ENCODE measurements at places on chromosomes 16 and 17.
A peak's percentile ranks its signal among the peaks of the same experiment; 100 is the strongest.

- peak; percentile 75 for DNase-seq
Observed at GRCh38 chr16:8962393-8963009, 1.2 kb downstream of the USP7 start.

- no peak for DNase-seq
Observed at GRCh38 chr16:10765772-10766171, 22.1 kb downstream of the NUBP1 start.

- no peak for DNase-seq
Observed at GRCh38 chr16:81843243-81843582, 64.1 kb downstream of the PLCG2 start.

GRCh38 chr17:34375426-34375997 is 12.5 kb upstream of the CCL1 start:
- DNase-seq, result no peak

DNA sequence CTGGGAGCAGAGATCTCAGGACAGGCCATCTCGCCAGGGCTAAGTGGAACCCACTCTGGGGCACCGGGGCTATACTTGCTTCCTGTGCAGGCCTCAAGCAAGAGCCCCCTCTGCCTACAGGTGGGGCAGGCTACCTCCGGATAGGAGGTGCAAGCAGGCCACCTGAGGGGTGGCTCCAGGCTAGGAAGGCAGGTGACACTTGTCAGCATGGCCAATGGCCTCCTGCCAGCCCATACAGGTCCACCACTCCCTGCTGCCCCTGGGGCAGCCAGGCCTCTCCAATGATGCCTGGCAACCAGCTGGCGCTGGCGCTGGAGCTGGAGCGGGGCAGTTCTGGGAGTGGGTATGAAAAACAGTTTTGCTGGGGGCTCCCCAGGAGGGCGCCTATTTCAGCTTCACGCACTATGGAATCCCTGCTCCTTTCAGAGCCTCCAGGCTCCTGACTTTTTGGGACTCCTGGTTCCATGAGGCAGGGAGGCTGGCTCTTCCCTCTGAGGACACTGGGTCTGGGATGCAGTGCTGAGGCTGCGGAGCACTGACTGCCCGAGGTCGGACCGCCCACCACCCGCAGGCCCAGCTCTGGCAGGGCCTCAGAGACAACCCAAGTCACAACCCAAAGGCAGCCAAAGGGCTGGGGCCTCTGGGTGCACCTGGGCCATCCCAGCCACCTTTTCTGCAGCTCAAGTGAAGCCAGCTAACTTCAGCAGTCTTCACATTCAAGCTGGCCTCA is 8.4 kb upstream of the SREBF1 start:
- no peak for DNase-seq

DNA sequence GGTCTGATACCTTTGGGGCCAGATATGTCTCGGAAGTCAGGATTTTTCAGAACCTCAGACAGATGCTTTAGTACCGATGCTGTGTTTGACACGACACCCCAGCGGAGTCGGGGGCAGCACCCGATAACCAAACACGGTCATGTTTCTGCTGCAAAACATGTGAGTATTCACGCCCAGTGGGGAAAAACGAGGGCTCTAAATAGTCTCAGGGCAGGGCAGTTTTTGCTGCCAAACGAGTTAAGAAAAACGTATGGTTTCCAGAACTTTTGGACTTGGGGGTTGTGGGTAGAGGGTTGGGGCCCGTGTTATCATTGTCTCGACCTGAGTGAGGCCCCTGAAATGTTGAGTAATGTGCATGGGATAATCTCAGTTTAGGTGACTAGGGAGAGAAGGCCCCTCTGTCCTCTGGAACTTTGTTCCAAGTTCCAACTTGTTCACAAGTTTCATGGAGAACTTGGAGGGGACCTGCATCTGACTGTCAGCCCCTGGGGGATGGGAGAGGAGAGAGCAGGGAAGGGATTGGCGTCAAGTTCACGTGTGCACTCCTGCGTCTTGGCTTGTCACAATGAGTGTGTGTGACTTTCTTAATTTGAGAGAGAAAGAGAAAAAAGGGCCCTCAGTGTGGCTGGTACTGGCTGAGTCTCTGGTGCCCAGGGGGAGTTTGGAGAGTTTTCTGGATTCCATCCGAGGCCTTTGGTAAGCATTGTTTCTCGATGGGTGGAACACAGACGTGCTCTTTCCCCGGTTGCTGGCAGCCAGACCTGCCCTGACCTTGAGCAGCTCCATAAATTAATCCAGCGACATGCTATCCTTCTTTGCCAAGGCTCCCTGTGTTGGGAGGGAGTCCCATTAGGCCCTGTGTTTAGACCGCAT is 83.9 kb upstream of the CIBAR2 start:
- no peak for DNase-seq

- no peak for DNase-seq
Observed at GRCh38 chr16:56629531-56629930, 2.9 kb upstream of the MT1M start.

DNA sequence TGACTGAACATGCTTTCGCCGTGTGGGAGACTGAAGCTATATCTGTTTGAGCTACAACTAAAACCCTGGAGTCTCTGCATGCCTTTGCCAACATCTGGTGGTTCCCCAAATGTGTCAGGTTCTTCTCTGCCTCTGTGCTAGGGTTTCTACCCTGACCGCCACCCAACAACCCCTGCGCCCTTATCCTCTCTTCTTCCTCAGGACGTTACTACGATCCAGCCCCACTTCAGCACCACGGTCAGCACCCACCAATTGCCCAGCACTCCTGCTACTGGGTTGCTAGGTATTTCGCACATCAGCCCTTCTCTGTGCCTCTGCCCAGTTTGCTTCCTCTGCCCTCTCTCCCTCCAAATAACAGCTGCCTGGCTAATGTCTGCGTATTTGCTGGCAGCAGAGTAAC is 106.3 kb upstream of the HSBP1 start:
- no peak for DNase-seq

DNA sequence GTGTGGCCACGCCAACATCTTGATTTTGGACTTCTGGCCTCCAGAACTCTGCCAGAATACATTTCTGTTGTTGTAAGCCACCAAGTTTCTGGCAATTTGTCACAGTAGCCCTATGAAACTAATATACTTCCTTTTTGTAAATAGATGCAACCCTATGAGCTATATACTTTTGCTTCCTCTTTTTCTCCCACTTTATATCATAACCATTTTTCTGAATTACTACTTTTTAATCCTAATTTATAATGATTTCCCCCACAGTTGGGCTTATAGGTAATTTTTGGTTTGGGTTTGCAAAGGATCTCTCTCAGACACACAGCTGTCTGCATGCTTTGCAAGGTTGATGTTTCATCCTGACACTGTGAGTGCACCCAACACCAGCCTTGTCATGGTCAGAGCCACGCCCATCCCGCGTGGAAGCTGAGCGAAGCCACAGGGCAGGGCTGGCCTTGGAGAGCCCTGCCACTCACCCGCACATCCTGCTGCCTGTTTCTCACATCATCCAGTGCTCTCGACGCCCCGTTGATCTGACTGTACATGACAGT is 5.8 kb downstream of the TRIM25 start:
- peak; percentile 17 for DNase-seq

All from central memory CD4-positive, alpha-beta T cell (primary cell).